ENCODE measurements at places on chromosomes 4 and X.

DNA sequence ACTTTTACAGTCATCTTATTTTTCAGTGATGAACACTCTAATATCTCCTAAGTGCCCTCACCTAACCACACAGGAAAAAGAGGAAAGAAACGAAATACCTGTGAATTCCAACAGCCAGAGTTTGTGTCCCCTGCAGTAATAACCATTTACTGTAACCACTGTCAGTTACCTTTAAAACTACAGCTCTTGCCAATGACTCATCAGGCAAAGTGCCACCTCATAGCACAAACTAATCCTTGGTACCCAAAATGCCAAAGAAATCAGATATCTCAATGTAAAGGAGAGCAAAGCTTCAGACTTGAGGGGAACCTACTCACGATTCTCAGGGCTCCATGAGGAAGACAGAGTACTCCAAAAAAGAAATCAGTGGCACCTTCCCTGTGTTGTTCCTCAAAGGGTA lies 146.5 kb downstream of the NDST3 start:
- DNase-seq, result no peak

DNA sequence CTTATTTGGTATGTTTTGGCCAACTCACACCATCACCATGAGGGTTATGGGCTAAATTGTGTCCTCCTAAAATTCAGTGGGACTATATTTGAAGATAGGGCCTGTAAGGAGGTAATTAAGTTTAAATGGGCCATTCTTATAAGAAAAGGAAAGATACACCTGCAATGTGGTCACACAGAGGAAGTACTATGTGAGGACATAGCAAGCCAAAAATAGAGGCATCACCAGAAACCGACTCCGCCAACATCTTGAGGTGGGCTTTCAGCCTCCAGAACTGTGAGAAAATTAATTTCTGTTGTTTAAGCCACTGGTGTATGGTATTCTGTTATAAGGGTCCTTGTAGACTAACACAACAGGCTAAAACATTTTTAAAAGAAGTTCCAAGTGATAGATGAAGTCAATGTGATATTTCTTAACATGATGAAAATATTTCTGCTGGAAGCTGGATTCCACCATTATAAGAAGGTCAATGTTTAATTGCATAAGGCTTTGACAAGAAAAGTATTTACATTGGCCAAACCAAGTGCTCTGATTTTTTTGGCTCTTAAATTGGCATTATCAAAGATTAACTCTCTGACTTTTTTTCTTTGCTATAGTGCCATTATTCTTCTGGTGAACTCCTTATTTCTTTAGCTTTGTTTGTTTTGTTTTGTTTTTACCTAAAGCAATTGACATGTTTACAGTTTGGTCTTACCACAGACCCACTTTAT lies 540.9 kb downstream of the PPARGC1A start:
- no peak for DNase-seq

- no peak for DNase-seq
These were observed 130.8 kb downstream of the COL4A6 start for GRCh38 chrX:108307132-108308085.

DNA sequence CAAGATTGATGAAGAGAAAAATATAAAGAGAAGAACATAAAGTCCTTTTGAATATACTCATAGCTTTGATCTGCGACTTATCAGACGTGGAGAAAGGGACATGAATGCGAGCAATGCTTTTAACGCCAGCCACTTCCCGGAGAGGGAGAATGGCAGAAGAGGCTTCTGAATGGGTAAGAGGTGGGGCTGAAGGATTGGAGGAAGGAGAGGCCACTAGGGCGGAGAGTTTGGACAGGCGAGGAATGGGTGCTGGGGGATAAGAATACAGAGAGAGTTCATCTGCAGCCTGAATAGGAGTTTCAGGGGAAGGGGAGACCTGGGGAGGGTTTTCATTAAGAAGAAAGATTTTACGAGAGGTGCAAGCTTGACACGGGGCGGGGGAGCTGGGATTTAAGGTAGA lies 2534.9 kb downstream of the PCDH7 start:
- DNase-seq, result no peak

DNA sequence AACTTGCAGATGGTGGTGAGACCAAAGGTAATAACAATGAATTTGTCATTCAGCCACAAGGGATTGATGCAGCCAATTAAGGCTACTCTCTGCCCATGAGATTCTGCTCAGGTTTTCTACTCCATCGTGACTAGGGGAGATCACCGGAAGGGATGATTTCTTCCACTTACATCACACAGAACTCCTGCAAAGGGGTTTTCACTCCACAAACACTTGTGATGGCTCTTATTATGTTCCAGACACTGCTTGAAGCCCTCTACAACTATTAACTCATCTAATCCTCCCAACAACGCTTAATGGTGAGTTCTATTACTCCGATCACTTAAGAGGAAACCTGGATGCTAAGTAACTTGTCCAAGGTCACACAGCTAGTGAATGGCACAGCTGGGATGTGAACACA lies 55.9 kb downstream of the MTNR1A start:
- DNase-seq, result no peak

GRCh38 chr4:186904101-186904500 lies 180.4 kb upstream of the FAT1 start:
- DNase-seq, result no peak

DNA sequence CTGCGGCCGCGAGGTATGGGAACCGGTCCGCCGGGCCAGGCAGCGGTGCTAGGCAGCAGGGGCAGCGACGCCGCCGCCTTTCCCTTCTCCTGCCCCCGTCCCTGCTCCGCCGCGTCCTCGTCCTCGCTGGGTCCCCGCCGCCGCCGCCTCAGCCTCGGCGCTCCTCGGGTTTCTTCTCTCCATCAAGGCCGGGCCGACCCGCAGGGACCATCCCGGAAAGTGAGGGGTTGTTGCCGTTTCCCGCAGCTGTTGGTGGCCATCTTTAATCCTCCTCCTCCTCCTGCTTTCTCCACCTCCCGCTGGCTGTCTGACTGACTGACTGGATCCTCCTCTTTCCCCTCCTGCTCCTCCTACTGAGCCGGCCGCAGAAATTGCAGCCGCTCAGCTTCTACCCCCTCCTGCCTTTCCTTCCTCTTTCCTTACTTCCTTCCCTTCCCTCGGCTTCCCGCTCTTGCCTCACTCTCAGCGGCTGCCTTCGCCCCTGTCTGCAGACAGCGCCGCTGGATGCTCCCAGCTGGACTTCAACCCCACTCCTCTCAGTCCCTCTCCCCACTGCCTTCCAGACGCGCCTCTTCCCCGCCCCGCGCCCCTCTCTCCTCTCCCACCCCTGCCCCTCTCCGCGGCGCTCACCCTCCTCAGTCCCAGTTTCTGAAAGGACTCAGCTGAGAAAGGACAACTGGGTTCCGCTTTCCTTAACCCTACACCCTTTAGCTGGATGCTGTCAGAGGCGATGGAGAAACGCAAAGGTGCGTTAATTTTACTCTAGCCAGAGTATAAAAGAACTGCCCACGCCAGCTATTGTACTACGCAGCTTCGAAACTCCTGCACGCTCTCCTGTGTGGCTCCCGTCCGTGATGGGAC lies at the start of gene WDFY3:
Gene WDFY3, minus strand, starts transcription at position 309 of the 861 bp plus-strand sequence. CDS start 106,099 bp downstream, outside the sequence.
- DNase-seq, result peak; percentile 60

DNA sequence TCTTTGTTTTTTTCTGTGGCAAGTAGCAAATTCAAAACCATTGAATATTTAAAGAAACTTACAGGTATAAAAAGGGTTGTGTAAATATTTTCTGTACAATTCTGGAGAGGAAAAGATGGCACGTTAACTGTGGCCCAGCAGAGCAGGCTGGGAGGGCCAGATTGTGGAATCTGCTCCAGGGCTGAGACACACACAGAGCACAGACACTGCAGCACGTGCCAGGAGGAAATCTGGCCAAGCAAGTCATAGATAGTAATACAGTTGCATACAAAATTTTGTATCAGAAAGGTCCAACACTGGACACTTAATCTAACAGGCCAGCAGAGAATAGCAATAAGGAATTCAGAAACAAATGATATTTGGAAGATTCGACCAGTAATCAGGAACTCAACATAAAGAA lies 763.7 kb downstream of the PDHA2 start:
- no peak for DNase-seq

DNA sequence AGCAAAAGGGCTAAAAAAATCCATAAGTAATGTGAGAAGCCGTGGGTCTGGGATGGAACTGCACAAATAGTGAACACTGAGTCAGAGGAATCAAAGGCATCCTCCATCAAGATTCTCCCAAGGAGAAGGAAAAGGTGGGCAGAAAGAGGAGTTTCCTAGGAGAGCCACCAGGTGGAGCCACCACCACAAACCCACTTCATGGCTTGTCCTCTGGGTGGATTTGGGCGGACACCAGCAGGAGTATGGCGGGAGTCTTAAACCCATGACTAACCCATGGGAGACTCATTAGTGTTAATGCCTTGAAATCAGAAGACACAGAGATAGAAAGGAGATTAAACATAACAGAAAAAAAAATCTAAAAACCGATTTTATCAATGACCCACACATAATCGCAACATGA lies 147.7 kb downstream of the SH3KBP1 start:
- peak; percentile 37 for DNase-seq

DNA sequence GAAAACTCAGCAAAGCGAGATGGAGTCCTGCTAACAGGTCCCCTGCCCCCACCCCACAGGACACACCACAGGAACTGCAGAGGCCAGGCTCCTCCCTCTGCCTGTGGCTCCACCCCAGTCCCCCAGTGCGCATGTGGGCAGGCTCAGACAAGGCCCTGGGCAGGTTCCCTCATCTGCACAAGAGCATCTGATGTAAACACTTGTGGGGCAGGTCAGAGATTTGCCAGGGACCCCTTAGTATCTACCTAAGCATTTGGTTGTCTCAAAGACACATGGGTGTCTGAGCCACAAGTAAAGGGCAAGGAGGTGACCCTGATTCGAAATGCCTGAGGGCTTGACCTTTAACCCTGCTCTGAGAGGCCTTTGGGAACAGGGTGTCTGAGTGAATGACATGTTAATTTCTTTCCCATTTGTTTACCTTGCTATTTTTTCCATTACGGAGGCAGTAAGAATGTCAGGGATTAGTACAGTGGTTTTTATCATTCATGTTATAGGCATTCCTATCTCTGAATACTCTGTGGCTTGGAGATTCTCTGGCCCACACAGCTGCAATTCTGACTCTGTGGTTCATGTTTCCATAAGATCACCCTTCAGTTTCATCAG lies 85.3 kb downstream of the ZNF518B start:
- DNase-seq, result no peak

DNA sequence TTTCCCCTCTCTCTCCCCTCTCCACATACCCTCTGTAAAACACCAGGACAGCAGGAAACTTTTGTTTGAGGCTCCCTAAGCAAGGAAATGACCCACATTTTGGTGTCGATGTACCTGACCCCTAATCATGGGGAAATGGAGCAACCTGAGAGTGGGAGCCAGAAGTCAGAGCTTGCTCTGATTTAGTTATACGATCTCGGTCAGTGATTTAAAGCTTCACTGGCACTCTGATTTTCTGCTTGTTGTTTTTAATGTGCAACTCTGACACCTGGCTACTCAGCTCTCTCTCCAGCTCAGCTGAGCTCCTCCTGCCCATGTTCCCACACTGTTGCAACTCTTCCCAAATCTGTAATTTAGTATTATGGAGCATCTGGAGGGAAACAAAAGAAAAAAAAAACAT lies 408.6 kb downstream of the ADAM29 start:
- DNase-seq, result no peak

GRCh38 chrX:95063554-95063953 lies 1389.5 kb downstream of the FAM133A start:
- DNase-seq, result no peak

DNA sequence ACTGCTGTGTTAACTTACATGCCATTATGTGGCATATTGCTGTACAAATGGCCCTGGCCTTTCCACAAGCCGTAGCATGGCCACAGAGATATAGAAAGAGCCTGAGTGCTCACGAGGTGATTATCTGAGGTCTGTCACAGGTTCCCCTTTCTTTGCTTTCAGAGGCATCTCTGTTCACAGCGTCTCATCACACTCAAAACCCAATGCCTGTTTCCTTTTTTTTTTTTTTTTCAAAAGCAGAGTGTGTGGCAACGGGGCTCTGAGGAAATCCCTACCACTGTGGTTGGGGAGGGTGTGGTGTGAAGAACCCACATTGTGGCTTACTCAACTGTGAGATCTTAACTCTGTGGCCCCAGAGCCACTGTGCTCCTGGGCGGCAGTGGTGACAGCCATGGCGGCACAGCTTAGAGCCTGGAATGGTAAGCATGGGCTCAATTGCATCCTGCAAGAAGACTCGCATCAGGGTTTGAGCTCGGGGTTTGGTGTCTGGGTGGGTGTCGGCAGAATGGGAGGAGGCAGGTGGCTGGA lies 30.8 kb downstream of the RTL5 start:
- DNase-seq, result no peak

GRCh38 chrX:49992853-49993252 lies 70.5 kb downstream of the CLCN5 start:
- DNase-seq, result no peak

DNA sequence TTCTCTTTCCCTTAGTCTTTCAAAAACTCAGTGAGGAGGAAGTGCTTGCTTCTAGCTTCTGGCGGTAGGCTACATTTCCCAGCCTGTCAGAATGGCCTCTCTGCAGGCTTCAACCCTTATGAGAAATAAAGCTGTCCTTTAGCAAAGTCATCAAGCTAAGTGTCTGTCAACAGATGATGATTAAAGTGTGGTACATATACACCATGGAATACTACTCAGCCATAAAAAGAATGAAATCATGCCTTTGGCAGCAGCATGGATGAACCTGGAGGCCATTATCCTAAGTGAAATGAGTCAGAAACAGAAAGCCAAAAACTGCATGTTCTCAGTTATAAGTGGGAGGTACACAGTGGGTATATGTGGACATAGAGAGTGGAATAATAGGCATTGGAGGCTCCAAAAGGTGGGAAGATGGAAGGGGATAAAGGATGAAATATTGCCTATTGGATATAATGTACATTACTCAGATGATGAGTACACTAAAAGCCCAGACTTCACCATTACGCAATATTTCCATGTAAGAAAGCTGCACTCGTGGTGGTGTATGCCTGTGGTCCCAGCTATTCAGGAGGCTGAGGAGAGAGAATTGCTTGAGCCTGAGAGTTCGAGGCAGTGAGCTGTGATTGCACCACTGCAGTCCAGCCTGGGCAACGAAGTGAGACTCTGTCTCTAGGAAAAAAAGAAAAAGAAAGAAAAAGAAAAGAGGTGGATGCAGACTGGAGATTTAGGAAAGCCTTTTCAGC lies 7.9 kb downstream of the TRIM2 start:
- DNase-seq, result no peak

DNA sequence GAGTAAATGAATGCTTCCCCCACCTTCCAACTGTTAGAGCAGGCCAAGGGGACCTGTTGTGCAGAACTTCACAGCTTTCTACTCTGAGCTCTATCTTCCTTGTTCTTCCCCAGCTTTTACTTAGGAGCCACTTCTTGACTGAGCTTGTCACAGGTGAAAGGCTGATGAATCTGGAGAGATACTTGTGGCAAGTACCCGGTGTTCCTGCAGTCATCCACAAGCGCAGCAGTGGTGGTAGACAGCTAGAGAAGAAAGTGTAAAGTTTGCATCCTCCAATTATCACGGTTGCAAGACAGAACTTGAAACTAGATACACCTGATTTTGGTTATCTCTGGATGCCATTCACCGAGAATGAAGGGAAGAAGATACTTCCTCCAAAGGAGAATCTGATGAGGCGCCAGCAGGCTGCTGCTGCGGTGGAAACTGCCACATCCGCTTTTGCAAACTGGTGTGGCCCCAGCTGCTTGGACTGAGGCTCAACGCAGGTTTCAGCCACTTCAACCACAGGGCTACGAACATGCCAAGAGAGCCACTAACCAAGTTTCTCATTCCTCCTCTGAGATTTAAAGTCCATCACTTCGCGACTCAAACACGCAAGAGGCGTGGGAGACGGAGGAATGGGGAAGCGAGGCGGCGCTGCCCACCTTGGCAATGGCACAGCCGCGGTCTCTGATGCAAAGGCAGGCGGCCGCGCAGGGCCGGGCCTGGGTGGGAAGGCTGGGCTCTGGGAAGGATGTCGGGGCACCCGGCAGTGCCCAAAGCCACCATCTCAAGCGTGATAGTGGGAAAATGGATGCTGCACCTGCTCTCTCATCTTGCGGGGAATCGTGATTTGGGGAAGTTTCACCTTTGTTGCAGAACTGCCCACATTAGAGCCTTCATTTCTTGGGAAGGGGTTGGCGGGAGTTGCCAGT lies 1.3 kb upstream of the FHIP1A start:
- no peak for DNase-seq
